ENCODE measurements at places on chromosomes 13 and 19.

- no peak for DNase-seq
These were observed 154.0 kb upstream of the GPR12 start for GRCh38 chr13:26914624-26915023.

- no peak for DNase-seq
These were observed 14.6 kb downstream of the CCDC122 start for GRCh38 chr13:43864921-43865320.

- no peak for DNase-seq
These were observed 43.1 kb downstream of the RASA3 start for GRCh38 chr13:114089341-114089740.

- no peak for DNase-seq
These were observed 3.7 kb downstream of the WDR83 start for GRCh38 chr19:12670159-12670928.

DNA sequence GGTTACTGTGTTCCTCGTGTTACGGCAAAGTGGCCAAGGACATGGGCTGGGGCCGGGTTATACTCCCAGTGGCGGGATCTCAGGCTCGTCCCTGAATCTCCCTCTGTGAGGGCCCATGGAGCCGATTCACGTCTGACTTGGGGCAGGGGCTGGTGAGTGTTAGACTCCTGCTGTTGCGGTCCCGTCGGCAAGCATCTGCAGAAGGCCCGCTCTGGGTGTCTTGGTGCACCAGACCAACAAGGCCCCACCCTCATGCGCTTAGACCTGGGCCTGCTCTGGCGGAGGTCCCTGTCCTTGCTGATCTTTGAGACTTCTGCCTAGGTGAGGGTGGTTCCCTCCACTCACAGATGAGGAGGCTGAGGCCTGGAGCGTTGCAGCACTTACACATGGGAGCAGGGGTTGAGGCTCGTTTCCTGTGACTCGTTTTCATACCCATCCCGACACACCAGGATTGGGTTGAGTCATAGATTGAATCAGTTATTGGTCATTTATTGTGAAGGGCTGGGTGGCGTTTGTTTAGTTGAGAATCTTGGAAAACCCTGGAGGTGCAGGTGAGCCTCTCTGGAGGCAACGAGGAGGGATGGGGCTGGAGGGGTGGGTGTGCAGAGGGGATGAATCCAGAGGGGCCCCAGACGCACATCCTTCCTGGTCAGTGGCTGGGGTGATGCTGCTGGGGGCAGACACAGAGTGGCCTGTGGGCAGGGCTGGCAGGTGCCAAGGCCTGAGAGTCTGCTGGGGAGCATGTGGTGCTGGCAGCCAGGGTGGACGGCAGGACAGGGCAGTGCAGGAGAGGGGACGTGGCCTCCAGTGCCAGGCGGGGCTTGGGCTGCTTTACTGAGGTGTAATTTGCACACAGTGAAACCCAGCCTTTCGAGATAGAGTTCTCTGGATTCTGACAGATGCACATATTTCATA, 4.6 kb downstream of the EPN1 start:
- DNase-seq: no peak

GRCh38 chr13:33426131-33426530, 140.6 kb upstream of the STARD13 start:
- no peak for DNase-seq

GRCh38 chr13:30577401-30577852, 40.3 kb upstream of the USPL1 start:
- no peak for DNase-seq

- DNase-seq: no peak
These were observed 271.0 kb downstream of the DNAJC15 start for GRCh38 chr13:43294412-43294811.

DNA sequence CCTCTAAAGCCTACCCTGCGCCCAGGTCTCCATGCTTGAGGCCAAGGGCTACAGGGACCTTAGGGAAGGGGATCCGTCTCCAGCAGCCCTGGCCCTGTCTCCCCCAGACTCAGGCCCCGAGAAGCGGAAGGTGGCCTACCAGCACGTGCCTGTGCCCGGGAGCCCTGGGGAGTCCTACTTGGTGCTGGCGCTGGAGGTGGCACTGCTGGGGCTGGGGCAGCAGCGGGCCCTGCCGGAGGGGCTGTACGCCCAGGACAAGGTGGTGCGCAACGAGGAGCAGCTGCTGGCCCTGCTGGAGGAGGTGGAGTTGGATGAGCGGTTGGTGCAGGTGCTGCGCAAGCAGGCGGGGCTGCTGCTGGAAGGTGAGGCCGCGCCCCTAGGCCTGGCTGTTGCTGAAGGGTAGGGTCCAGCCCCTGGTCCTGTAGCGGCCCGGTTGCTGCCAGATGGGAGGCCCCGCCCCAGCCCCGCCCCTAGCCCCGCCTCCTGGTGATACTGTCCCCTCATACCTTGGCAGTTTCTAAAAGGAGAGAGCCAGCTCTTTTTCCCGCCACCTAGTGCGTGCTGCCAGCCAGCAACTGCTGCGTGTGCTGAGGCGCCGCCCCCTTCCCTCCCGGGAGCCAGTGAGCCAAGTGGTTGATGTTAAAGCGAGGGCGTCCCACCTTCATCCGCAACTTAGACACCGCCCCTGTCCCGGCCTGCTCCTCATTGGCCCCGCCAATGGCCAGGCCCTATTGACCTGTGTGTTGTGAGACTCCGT, 22.6 kb downstream of the ZSWIM4 start:
- no peak for DNase-seq

GRCh38 chr19:38061294-38061693, 154.3 kb downstream of the SIPA1L3 start:
- no peak for DNase-seq

DNA sequence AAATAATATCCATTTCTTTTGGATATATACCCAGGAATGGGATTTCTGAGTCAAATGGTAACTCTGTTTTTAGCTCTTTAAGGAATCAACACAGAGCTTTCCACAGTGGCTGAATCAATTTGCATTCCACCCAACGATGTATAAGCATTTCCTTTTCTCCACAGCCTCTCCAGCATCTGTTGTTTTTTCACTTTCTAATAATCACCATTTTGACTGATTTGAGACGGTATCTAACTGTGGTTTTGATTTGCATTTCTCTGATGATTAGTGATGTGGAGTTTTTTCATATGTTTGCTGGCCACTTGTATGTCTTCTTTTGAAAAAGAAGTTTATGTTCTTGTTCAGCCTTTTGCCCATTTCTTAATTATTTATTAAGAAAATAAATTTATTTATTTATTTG, 352.2 kb upstream of the OBI1 start:
- DNase-seq: no peak

GRCh38 chr13:107339209-107339608, 771.3 kb upstream of the ARGLU1 start:
- DNase-seq: no peak

DNA sequence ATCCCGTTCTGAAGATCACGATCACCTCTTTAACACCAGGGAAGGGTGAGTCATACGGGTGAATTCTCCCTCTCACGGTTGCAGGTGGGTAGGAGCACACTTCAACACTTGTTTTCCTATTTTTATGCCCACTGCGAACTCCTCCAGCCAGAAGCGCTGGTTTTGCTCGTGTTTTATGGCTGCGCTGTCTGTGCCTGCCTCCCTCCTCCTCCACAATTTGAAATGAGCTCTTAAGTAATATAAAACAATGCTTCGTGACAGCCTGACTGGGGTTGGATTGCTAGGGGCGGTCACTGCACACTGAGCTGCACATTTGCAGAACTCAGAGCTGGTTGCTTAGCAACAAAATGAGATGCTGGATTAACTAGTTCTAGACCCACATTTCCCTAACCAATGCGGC, 12.9 kb downstream of the CCDC70 start:
- no peak for DNase-seq
